ENCODE measurements at places on chromosomes 7 and 10.

GRCh38 chr10:110069502-110069982 lies 61.8 kb downstream of the ADD3 start:
- peak; percentile 73 for DNase-seq

- no peak for DNase-seq
Observed at GRCh38 chr10:30028006-30028737, 31.2 kb downstream of the JCAD start.

GRCh38 chr10:6033954-6034353 lies 28.2 kb downstream of the IL2RA start:
- DNase-seq, result no peak

DNA sequence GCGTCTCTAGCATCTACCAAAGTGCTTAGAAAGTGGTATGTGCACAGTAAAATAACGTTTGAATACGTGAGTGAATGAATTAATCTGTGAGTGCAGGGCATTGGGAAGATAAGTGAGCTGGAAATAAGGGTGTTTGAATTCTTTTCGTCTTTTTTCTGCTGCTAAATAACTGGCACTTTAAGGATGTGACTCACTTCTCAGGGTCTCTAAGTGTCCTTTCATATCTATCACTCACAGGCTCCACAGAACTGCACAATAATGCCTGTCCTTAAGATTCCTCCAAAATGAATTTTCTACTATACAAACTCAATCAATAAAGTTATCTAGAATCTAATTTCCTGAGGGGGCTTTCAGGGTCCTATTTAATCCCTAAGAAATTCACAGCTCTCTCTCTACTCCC lies 3.2 kb upstream of the DGKB start:
- no peak for DNase-seq

DNA sequence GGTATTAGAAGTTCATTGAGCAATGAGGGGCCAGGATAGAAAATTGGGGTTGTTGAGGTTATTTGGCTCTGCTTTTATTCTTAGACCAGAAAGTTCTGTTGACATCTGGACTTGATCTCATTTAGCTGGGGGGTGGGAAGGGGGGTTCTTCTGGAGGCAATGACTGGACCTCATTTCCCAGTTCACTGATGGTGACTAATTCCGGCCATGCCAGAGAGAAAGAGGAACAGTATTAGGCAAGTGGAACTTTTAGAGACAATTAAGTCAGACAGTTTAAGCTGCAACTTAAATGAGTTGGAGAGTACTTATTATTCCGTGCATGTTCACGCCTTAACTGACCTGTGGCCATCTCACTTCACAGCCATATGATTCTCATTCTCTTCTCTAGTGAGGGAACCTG lies 512.5 kb downstream of the REEP3 start:
- DNase-seq, result no peak

GRCh38 chr10:117568334-117568733 lies 25.8 kb downstream of the EMX2 start:
- DNase-seq, result no peak

- no peak for DNase-seq
Observed at GRCh38 chr10:23613900-23614299, 175.0 kb downstream of the OTUD1 start.

DNA sequence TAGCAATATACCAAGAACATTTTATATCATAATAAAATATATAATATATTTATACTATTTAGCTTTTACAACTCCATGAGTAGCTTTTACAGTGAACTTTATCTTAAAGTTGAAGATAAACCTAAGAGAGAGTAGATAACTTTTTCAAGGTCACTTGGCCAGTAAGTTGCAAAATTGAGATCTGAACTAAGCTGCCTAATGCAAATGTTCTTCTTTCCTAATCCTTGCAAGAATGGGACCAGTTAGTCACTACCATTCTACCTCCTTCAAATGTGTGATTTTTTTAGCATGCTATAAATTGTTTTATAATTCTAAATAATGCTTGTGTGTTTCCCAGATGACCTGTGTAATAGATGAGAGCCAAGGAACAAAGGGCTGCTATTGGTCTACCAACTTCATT lies 47.8 kb downstream of the CH25H start:
- no peak for DNase-seq

- DNase-seq, result no peak
Observed at GRCh38 chr10:49474901-49475300, 64.0 kb downstream of the ERCC6 start.

DNA sequence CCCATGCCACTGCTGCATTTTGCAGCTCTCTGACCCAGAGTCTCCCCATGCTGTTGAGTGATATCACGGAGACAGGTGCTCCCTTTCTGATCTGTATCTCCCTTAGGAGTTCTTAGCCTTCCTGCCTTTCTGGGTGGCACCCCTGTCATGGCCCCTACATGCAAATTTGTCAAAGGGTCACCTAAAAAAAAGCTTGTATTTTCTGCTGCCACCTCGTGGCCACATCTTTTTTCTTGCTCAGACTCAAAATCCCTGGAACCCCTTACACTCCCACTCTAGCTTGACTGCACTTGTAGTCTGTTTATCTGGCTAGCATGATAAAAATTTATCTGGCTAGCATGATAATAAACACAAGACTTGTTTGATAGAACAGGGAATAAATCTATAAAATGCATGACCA lies 809.1 kb downstream of the SORCS1 start:
- DNase-seq, result no peak

DNA sequence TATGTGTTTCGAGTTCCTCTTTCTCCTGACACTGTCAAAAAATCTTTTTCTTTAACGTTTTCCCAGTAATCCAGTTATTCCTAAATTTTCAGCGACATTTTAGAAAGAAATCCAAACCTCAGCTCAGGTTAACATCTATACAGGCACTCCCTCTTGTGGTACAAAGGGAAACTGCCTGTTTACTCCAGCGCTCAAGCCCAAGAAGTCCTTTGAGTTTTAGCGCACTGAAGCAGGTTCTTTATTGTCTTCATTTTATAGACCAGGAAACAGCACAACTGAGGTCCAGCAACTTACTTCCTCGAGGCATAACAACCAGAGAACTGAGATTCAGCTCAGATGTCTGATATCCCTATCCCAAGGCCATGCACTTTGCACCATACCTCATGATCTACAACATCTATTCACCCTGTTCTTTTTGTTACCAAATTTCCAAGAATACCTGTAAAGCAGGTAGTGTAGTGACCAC lies 287.2 kb upstream of the MKLN1 start:
- DNase-seq, result peak; percentile 60

DNA sequence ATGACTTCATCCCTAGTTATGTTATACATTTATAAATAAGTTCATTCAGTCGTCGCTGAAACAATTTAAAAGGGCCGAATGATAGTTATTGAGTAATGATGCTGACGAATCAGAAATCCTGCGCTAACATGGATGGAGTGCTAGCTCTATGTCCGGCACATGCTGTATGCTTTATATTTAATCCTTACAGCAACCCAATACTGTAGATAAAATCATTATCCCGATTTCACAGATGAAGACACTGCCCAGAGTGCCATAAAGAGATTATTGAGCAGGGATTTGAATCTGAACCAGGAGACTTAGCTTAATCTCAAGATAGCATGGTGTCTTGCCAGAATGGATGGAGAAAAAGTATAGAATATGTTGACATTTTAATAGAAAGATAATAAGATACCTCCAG lies 1.1 kb upstream of the ICA1 start:
- DNase-seq, result no peak

DNA sequence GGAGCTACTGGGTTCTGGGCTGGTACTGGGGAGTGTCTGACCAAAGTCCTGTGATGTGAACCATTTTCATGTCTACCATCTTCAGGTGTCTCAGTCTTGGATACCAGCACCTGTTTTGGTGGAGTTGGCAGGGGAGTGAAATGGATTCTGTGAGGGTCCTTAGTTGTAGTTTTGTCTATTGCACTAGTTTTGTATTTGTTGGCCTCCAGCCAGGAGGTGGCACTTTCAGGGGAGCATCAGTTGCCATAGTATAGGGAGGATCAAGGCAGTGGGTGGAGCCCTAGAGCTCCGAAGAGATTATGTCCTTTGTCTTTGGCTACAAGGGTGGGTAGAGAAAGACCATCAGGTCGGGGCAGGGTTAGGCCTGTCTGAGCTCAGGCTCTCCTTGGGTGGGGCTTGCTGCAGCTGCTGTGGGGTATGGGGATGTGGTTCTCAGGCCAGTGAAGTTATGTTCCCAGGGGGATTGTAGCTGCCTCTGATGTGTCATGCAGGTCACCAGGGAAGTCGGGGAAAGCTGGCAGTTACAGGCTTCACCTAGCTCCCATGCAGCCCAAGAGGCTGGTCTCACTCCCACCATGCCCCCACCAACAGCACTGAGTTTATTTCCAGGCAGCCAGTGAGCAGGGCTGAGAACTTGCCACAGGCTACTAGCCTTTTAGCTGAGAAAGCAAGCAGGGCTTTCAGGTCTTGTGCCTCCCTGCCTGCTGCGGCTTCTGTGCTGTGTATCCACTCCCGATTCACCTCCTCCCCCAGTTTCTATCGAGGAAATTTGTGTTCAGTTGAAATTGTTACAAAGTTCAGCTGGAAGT lies 153.1 kb downstream of the ZNF365 start:
- no peak for DNase-seq

DNA sequence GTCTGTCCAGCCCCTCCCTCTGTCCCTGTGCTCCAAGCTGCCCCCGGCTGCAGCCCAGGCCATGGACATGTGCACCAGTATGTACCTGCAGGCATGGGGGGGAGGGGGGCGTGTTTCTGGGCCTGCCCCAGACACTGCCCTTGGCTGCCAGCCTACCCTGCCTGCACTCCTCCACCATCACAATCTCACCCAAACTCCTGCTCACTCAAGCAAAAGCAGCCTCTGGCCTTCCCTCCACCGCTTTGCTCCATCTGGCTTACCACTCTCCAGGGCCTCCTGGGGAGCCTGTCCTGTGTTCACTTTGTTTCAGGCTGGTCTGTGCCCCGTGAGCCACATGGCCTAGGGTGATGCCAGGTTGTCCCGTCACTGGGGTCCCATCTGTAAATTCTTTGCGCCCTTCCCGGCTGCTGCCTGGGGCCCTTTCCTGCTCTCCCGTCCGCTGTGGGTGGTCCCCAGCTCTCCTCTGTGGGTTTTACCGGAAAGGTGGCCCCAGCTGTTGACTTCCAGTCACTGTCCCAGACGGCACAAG lies 33.3 kb upstream of the PPIF start:
- DNase-seq, result no peak

GRCh38 chr7:98242934-98243333 lies 9.1 kb downstream of the TECPR1 start:
- no peak for DNase-seq

- peak; percentile 32 for DNase-seq
Observed at GRCh38 chr7:27096768-27097514, 1.1 kb upstream of the HOXA1 start.

DNA sequence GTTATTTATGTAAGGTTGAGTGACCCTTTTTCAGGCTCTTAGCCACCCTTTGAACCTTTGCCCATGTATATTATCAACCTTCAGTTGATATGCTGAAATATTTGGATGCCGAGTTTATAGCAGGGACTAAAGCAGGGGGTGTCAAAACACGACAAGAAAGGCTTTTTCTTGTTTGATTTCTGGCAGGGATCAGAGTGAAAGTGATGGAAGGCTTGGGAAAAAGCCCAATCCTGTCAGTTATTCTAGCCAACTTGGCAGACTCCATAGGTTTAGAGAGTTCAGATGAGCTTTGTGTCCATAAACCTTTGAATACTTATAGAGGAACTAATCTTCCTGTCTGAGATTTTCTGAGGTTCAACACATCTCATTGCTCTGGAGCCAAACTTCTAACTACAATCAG lies 47.5 kb downstream of the INHBA start:
- DNase-seq, result no peak

GRCh38 chr10:90884431-90884830 lies 12.7 kb downstream of the RPP30 start:
- DNase-seq, result no peak

DNA sequence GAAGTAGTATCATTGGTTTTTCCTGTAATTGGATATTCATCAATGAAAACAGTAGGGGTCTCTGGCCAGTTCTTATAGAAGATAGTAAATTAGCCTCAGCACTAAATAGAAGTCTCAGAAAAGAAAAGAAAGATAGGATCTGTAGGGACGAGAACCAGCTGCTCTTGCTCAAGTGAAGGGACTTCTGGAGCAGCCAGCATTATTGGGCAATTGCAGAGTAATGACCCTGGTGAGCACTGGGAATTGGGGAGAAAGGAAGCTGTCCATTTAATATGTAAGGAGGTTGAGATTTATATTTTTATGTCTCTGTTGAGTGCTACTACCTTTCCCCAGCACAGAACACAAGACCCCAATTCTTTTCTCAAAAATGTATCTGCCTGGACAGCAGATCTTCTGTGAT lies 61.2 kb upstream of the WNT16 start:
- DNase-seq, result no peak

DNA sequence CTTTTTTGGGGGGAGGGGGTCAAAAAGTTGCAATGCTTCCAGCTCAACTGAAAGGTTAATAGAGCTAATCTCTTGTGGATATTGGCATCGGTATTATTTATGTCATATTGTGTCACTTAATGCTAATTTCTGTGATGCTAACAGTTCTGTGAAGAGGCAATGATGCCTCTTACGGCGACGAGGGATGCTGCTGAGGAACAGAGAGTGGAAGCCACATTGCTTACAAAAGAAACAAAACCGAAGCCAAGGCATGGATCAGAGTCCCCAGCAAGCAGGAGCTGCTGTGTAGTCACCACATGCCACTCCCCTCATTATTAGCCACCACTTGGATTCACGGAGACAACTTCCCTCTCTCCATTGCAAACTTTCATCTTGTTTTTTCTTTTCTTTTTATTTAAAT lies 536.5 kb upstream of the MGMT start:
- no peak for DNase-seq

DNA sequence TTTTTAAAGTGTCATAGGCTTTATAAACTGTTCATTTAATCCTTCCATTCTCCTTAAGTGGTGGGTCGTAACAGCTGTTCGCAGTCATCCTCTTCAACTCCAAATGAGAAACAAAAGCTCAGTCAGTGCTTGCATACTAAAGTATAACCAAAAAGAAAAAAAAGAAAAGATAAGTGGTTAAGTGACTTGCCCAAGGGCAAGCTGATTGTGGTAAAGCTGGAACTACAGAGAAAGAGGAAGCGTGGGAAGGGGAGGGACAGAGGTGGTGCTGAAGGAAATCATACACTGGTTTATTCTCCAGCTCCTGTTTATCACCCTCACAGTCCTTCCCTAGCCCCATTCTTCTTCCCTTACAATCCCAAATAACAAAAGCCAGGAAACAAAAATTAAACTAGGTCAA lies 29.6 kb downstream of the IDE start:
- DNase-seq, result no peak

DNA sequence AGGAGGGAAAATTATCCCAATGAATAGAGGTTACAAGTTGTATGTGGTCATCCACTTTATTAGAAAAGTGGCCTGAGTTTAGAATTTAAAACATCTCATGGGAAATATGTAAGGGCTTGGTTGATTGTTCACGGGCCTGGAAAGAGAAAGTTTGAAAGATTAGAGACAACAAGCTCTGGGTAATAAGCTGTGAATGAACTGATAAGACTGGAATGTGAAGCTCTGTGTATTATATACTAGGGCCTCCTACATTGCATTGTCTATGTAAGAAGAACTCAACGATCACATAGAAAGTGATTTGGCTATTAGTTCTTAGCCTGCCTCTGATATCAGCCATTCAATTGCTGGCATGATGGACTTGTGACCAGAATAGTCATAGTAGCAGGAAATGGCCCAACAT lies 199.2 kb upstream of the MAGI2 start:
- no peak for DNase-seq

All from NCI-H1105 treated with DMSO at 0.1 percent for 48 hours (cell line).